ENCODE measurements at places on chromosomes 3 and 15.

DNA sequence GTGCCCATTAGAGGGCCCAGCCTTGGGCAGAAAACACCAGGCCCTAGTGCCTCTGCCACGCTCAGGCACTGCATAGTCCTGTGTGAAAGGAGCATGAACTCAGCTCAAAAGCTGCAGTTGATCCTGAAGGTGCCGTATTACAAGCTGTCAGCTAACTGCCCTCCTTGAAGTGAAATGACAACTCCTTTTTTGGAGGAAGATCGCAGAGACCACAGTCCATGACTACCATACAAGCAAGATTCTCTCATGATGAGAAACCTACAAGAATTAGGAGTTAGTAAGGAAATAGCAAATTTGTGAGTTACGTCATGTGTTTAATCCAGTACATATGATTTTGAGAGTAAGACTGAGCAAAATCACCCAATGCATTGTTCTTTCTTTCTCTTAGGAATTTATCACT lies 513.9 kb upstream of the NR2F2 start:
- no peak for DNase-seq

DNA sequence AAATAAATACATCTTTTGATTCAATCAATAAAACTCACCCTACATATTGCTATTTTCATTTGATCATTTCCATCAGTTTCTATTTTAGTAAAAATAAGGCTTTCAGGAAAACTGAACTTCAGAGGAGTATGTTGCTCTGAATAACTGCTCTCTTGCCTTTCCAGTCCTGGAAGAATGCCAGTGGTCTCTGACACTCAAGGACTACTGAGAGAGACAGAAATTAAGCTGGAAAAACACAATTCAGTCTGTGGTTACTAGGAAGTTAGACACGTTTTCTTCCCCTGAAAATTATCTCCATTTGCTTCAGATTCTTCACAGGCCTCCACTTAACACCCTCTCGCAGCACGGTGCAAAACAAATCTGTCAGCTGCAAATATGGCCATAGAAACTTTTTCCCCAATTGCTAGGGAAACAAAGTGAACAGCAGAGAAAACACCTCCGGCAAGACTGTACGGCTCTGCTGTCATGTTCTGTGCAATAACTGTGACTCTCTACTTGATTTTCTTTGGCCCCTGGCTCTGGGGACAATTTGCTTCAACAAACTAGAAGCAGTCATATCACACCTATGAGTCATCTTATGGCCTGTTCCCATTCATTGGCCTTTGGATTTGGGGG lies 353.0 kb downstream of the MAGI1 start:
- DNase-seq = peak; percentile 37

DNA sequence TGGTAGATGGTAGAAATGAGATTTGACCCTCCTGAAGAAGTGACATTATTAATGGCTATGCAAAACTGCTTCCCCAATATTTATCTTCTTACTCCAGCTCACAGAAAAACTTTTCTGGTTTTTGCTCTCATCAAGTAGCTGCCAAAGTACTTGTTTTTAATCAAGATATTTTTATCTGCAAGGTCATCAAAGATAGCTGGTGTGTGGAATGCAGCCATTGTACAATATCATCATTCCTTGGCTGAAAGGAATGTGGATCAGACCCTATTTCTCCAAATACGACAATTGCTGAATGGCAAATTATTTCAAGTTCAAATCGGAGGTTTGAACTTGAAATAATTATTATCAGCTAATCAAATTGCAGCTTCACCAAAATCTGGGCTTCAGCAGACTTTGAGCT lies 126.9 kb upstream of the SLC7A14 start:
- no peak for DNase-seq

DNA sequence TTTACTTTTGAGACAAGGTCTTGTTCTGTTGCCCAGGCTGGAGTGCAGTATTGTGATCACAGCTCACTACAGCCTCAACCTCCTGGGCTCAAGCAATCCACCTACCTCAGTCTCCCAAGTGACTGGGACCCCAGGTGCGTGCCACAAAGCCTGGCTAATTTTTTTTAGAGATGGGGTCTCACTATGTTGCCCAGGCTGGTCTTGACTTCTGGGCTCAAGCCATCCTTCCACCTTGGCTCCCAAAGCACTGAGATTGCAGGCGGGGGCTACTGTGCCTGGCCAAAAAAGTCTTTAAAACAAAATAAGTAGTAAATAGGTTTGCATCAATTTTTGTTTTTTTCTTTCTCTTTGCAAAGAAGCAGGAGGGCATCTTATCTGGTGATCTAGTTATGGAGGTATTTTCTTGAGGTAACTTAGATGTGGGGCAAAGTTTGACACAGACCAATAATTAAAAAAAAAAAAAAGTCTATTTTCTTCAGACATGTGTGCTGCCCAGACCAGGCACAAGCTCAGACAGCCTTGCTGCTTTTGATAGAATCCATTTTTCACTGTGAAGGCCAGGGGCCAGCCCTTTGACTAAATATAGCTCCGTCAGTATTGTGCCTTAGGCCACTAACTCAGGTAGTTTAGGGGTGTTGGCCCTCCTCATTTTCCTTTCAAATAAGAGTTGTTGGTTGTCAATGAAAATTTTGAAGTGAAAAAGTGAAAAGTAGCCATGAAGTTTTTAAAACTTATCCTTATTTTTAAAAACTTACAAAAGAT lies 2.5 kb downstream of the ARL6IP5 start:
- DNase-seq = no peak

GRCh38 chr3:165195241-165195639 lies 944 bp downstream of the SLITRK3 start:
- DNase-seq = no peak

DNA sequence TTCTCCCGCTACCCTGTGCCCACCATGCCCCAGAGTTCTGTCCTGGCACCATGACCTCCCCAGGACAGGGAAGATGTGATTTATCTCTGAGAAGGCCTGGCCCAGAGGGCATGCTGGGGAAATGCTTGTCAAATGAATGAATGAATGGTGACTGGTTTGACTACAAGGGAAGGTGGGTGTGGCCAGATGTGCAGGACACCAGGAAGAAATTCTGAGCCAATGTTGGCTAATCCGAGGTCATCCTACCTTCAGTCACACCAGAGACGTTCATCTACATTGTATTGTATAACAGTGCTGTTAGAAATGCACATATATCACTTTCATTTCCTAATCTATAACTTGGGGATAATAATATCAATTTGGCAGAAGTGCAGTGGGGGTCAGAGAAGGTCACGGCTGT lies 138.4 kb downstream of the FAM43A start:
- no peak for DNase-seq

DNA sequence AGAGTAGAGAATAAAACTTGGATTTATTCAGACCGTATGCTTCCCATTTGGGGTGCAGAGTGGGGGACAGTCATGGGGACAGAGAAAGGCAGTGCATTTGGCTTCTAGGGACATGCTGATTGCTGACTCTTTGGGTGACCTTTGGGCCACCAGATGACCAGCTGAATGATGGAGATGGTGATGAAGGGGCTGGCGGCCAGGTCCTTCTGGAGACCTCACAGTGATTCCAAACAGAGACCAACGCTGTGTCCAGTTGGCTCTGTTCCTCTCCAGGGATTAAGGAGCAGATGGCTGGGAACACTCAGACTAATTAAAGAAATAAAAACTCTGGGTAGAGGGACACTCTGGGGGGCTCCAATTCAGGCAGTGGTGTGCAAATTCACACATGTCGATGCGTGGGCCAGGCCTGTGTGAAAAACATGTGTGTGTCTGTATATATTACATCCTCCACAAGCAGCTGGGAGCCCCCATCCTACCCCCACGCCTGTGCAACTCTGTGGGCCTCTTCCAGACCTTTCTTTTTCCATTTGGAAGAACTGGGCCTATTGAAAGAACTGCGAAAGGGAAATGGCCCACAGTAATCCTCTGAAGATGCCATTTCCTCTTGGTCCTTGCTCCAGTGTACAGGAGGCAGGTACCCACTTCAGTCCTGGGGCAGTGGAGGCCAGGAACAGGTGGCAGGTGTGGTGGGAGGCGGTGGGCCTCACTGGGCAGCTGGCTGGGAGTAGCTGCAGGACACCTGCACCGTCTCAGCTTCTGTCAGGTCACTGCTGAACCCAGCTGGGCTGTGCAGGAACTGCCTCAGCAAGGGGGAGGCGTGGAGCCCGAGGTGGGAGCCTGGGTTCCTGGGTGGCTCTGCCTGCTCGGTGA lies 8.9 kb downstream of the XIRP1 start:
- no peak for DNase-seq

DNA sequence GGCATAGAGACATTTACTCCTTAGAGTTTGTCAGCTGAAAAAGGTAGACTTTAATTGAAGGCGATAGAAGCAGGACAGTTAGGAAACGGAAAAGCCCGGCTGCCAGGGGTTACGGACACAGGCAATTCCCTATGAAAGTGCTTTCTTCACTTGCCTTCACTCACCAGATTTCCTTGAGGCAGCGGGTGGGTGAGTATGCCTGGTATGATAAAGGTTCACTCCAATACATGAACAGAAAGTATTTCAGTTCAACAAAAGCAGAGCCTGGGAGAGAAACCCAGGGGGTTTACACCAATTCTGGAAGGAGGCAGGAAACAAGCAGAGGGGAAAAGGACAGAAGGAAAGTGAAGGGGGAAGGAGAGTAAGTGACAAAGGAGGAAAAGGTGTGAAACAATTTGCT lies 53.9 kb downstream of the QTRT2 start:
- DNase-seq = no peak

DNA sequence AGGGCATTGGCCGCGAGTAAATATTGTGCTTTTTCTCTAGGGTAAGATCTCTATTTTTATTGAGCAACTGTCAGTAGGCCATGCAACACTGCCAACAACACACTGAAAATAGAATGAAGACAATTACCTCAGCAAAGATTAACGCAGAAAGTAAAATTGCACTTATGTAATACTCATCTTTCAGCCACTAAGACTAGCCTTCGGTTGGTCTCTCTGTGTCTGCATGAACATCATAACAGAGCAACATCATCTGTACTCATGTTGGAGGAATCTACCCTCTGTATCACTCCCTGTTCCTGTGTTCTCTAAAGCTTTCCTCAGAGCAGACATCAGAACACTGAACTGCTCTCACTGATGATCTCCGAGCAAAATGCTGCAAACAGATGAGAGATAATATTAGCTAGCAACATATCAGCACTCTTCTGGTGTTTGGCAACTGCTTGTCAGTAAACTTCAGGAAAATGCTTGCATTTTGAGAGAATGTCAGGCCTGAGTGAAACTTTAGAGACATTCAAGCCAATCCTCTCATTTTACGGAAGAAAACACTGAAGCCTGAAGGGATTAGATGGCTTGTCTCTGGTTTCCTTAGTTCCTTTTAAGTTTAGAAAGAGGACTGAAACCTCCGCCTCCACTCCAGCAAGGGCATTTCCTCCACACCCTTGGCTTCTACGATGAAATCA lies 8.4 kb upstream of the LRRC3B start:
- no peak for DNase-seq

DNA sequence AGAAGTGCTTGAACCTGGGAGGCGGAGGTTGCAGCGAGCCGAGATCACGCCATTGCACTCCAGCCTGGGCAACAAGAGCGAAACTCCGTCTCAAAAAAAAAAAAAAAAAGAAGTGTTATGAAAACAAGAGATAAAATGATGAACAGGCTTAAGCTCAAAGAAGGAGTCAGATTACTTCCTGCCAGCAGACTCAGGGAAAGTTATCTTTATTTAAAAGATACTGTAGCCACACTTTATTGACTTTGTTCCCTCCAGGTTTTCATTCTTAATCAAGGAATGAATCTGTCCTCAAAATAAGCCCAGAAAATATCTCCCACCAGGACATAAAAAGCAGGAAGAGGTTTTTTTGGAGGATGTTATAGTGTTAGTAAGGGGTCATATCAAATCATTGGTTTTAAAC lies 176.5 kb upstream of the KCNMB2 start:
- DNase-seq = no peak

- peak; percentile 64 for DNase-seq
Measured at GRCh38 chr3:105368566-105369499, 2.1 kb downstream of the ALCAM start.

- DNase-seq = no peak
Measured at GRCh38 chr15:52240166-52240565, 49.0 kb upstream of the GNB5 start.

GRCh38 chr3:170499562-170500156 lies 81.0 kb downstream of the CLDN11 start:
- peak; percentile 87 for DNase-seq

GRCh38 chr15:76109046-76109445 lies 49.3 kb downstream of the TMEM266 start:
- no peak for DNase-seq

DNA sequence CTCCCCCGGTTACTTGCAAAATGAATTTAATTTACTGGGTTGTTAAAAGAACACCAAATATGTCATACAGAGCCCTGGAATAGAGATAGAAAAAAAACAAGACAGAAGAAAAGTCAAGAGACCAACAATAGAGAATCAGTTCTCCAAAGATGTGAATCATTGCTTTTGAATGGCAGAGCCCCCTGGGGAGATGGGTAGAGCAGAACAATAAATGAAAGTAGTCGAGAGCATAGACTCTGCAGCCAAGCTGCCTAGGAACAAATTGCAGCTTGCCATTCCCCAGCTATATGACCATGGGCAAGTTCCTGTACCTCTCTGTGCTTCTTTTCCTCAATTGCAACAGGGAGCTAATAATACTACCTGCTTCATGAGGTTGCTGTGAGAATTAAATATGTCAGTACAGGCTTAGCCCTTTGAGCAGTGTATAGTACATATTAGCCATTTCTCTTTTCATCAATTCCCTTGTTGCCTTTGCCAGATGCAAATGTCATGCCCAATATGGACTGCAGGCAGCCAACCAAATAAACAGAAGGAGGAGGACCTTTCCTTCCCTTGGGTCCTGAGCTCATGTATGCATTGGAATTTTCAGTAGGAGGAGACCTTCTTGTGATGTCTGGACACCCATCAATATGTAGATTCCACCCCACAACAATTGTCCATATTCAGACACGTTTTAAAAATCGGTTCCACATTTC lies 25.0 kb upstream of the BFSP2 start:
- no peak for DNase-seq

GRCh38 chr3:42061025-42061712 lies 30.0 kb upstream of the TRAK1 start:
- no peak for DNase-seq

DNA sequence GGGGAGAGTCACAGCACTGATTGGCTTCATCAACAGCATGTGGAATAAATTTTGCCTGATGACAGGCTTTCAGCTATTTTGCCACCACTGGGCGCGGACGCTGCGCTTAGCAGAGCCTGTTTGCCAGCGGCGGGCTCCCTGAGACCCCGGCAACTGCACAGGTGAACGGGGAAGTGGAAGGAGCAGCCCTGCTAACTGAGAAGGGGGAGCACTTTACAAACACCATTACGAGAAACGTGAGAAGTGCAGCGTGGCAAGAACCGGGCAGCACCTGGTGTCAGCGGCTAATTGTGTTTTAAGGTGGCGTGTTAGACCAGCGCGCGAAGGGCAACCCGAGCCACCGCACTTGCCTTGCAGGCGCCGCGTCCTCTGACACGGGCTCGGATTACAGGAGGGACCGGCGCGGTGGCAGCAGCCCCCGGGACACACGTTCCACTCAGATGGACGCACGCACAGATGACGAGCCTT lies 307.8 kb upstream of the ARRDC4 start:
- no peak for DNase-seq

DNA sequence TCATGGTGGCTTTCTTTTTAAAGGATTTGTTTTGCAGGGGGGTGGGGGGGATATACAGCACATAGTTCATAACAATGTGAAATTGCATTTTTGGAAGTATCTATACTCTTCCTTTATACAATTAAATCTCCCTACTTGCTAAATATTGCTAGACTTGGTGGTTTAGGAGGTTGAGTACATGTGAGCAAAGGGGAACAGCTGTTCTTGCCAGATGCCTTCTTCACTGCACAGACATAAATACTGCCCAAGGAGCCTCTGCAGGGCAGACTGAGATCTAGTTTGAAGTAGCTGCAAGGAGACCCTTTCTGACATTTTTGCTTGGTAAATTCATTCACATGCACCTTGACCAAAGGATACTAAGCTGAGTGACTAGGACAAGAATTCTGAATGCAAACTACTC lies 228.6 kb upstream of the IL12A start:
- DNase-seq = no peak

All from adipocyte (in vitro differentiated cells).